Adrenal gland (tissue), 19 donors: ENCODE measurements at places on chromosomes 4 and X. TPM values are rescaled to one million over a fixed set of nuclear protein-coding genes. Genes with fewer than 3 reads are reported as not detected.

Gene LONRF3
- 1.8 TPM for polyA plus RNA-seq

Gene CXCL1
- 1.6 TPM for polyA plus RNA-seq

Gene HSFX3
- not detected for polyA plus RNA-seq

Gene CLGN
- 8.2 TPM for polyA plus RNA-seq
